ENCODE measurements at places on chromosomes 5 and 9.

- DNase-seq, result no peak
Measured at GRCh38 chr5:138700581-138701362, 52.5 kb upstream of the CTNNA1 start.

GRCh38 chr5:88667496-88668201 is 215.3 kb downstream of the MEF2C start:
- DNase-seq, result no peak

GRCh38 chr9:22041775-22042174 is 32.7 kb upstream of the CDKN2B start:
- DNase-seq, result no peak

GRCh38 chr5:134034326-134034725 is 29.6 kb upstream of the VDAC1 start:
- no peak for DNase-seq

- no peak for DNase-seq
Measured at GRCh38 chr9:2281031-2281802, 266.1 kb downstream of the SMARCA2 start.

DNA sequence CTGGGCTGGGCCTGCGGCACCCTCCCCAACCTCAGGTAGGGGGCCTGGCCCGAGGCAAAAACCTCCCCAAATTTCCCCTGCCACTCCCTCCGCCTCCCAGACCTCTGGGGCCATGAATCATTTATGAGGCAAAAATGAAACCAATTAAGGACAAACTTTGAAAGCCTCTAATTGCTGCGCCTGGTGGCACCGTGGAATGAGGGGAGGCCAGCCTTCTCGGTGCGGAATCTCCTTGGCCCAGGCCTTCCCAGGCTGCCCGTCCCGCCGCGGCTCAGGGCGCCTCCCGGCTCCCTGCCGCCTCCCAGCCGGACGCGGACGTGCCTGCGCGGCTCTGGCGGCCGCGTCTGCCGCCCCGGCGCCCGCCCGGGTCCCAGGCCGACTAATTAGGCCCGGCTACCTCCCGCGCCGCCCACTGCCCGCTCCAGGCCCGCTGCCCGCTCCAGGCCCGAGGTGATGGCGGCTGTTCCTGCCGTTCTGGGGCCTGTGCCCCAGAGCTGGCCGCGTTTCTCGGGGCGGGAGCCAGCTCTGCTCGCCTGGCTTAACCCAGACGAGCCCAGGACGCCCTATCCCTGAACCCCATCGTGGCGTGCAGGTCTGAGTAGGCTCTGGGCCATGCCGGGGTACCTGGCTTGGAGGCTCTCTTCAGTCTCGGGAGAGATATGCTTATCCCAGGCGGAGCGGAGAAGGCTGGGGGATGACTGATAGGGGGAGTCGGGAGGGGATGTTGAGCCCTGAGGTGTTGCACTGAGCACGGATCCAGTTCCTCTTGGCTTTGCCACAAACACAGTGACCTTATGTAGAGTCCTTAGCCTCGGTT is 20.1 kb downstream of the CXXC5 start:
- DNase-seq, result no peak

DNA sequence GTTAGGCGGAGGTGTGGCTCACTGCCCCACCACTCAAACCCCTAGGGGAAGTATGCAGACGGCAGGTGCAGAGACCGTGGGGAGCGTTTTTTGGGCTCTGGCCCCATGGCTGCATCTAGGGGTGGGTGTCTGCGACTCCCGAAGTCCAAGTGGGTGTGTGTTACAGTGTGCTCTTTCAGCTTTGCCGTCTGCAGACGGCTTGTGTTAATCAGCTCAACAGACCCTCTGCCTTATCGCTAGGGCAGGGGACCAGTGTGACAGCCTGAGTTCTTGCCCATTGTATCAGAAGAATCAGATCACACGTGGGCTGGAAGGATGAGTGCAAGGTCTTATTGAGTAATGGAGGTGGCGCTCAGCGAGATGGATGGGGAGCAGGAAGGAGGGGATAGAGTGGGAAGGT is 162.8 kb downstream of the ENC1 start:
- no peak for DNase-seq

DNA sequence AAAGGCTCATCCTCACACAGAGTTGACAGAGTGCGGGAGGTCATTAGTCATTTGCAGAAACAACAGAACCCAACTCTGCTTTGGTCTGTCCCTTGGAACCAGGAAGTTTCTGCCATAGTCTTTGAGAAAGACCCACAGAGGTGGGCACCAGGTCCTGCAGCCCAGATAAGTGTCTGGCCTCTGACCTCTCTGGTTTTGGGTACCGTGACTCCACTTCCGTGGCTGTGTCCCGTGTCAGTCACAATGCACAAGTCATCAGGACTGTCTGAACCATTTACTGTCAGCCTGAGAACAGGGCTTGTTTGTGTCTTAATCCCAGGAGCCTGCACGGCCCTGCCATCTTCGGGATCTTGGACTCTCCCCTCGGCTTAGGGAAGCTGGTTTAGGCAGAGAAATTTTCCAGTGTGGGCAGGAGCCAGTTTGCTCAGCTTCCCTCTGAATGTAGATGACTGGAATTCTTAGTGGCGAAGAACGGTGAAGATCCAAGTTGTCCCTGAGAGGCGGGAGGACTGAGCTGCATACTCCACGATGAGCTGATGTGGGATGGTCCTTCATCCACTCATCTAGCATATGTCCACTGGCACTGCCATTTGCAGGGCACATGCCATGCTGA is 11.9 kb downstream of the GSN start:
- no peak for DNase-seq

GRCh38 chr5:149002053-149002452 is 60.8 kb downstream of the SH3TC2 start:
- no peak for DNase-seq

GRCh38 chr5:41510176-41510831 is at the start of gene PLCXD3:
PLCXD3 (minus strand) TSS chr5:41510601; CDS start chr5:41510526, 75 bp downstream.
- no peak for DNase-seq

GRCh38 chr9:112168197-112168596 is 6.9 kb downstream of the SUSD1 start:
- DNase-seq, result no peak

DNA sequence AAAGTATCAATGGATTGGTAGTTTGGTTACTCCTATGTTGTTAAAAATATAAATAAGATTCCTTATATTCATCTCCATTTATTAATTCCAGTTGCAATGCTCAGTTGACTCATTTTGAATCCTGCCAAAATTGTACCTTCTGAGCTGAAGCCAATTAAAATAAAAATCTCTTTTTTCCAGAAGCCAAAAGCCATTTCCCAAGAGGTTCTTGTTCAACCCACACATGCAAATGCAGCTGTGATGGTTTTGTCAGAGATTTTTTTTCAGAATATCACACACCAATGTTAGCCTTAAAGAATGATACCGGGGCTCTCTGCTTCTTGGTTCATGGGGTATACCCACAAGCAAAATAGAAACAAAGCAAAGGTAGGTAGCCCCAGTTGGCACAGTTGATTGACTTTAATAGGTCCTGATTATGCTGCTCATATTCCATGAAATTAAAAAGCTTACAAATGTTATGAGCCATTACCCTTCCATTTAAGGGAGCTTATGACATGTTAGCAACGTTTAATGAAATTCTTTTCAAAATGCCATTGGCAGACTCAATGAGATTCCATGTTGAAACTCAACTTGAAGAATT is 208.0 kb downstream of the SGCD start:
- DNase-seq, result no peak

- no peak for DNase-seq
Measured at GRCh38 chr9:99693888-99694287, 127.8 kb upstream of the NR4A3 start.

- no peak for DNase-seq
Measured at GRCh38 chr9:97440160-97440559, 28.3 kb downstream of the TDRD7 start.

DNA sequence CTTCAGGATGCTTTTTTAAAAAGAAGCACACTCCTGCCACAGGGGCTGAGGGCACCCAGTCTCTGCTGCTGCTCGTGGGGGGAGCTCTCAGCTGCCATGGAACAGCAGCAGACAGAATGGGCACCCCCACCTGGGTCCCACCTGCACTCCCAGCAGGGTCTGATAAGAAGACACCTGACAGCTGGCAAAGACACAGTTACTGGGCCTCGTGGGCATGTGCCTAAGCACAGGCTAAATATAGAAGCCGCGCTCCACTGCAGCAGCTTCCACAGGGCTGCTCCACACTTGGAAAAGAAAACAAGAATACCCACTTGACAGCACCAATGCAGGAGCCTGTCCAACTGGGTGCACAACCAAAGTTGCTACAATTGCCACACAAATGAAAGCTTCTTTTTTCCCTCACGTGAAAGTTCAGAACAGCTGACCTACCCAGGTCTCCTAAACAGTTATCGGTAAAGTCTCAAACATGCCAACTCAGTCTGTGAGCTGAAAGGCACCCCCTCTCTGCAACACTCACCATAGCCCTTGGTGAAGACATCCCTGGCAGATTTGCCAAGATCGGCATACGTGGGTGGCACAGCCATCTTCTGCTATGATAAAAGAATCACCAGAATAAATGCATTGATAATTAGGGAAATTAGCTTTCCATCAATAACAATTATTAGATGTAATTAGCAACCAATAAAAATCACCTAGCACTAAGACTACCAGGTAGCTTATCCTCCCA is 12.2 kb downstream of the VDAC1 start:
- no peak for DNase-seq

DNA sequence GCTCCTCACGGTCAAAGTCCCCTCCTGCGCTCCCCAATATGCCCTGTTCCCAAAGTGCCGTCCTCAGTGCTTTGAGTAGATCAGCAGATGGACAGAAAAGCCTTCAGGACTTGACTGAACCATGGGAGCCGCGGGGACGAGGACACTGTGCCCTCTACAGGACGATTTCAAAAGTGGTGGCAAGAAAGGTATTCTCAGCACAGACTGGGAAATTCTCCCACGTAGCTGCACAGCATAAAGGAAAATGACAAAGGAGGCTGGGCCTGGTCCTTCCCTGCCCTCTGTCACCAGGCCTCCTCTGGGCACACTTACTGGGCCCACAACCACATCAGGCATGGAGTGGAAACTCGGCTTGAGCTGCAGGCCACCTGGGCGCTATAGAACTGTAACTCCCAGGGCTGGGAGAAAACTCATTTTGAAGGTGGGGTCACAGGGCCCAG is 16.7 kb upstream of the MTMR12 start:
- DNase-seq, result peak; percentile 27

DNA sequence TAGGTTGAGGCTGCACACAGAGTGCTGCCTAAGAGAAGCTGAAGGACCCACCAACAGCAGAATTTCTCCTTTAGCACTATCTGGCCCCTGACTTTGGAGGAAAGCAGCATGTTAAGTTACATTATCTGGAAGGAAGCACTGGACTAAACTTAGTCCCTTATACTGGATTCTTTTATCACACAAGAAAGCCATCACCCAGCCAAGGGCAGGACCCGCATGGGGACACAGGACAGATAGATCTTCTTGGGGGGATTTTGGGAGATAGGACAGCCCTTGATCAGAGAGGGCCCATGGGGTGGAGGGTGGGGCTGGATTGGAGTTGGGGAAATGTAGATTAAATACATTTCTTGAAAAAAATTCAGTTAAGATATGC is 14.4 kb downstream of the ANKRD33B start:
- DNase-seq, result no peak

GRCh38 chr5:9655641-9656040 is 25.5 kb upstream of the TAS2R1 start:
- DNase-seq, result no peak

DNA sequence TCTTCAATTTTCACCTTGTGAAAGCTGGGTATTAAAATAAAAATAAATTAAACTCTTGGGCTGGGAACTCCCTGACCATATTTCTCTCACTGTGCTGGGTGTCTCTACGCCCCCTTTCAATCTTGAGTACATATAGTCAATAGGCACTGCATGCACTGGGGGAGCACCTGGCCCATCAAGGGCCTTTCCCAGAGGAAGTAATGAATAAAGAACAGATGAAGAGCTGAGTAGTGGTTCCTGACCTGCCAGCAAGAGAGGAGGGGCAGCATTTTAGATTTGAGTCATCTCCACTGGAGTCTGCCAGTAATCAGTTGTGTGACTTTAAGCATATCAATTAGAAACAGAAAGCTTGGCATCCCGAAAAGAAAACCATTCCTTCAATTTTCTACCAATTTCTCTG is 6.2 kb downstream of the MAPKAP1 start:
- DNase-seq, result no peak

- DNase-seq, result no peak
Measured at GRCh38 chr5:144385597-144385996, 214.9 kb downstream of the KCTD16 start.

GRCh38 chr5:54833590-54833989 is 151.8 kb downstream of the ESM1 start:
- no peak for DNase-seq

GRCh38 chr5:97550164-97550563 is 367.1 kb upstream of the RIOK2 start:
- no peak for DNase-seq

GRCh38 chr5:30871196-30871595 is 322.3 kb upstream of the CDH6 start:
- DNase-seq, result no peak

GRCh38 chr9:304519-305185 is 90.0 kb downstream of the DOCK8 start:
- DNase-seq, result no peak

DNA sequence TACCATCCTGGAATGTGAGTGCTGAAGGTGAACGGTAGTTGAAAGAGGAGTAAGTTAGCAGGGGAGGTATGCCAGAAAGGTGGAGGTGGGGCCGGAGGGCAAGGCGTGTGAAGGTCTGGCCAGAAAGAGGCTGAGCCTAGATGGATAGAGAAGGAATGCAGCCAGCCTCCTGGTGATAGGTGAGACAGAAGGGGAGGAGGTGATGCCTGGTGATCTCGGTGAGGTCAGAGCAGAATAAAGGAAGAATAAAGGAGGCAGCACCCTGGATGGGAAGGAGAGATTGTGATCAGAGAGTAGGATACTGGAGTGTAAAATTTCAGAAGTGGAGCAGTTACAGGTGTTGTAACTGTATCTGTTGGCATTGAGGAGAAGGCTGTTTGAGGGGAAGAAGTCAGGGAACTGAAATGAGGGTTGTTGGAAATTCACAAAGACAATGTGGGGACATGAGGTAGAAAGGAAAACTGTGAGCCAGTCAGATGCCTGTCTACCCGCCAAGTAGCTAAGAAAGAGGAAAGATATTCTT is 2.0 kb downstream of the GNG10 start:
- no peak for DNase-seq

DNA sequence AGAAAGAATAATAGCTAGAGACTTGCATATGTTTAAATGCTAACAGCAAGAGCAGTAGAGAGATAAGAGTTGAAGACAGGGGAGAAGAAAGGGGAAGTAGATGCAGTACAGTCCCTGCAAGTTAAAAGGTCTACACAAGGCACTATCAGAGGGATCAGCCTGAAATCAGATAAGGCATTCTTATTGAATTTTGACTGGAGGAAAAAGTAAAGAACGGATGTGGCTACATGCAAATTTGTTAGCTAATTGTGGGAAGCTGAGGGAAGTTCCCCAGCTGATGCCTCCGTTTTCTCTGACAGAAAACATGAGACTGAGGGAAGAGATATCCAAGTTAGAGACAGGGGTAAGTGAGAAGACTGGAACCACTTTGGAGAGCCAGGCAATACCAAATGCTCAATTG is 12.9 kb upstream of the RHOBTB3 start:
- no peak for DNase-seq
